ENCODE measurements at places on chromosomes 3 and 15.

DNA sequence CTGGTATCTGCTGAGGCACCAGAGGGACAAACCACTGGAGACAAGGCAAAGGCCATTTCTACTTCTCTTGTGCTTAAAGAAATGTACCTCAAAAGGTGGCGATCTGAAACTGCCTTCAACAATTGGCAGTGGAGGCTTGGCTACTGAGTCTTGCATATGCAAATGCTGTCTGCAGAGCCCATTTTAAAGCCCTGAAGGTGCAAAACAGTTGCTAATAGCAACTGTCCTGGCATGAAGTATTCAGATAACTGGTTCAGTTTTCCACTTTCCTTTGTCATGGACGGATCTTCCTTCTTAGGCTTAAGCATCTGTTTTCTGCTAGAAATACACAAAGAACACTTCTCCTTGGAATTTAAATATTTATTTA is 71.4 kb upstream of the PSMD6 start:
- no peak for DNase-seq

GRCh38 chr15:67117370-67117769 is 52.0 kb downstream of the SMAD3 start:
- DNase-seq = no peak

GRCh38 chr3:45761831-45762230 is 34.5 kb downstream of the SLC6A20 start:
- DNase-seq = no peak

GRCh38 chr3:71031181-71031580 is 552.3 kb downstream of the FOXP1 start:
- DNase-seq = no peak

- peak; percentile 62 for DNase-seq
These were observed 39.6 kb upstream of the TRAK1 start for GRCh38 chr3:42051384-42052131.

GRCh38 chr3:103056542-103056941 is 621.7 kb downstream of the ZPLD1 start:
- DNase-seq = no peak

- DNase-seq = no peak
These were observed 362.7 kb upstream of the ARRDC4 start for GRCh38 chr15:97597801-97598200.

DNA sequence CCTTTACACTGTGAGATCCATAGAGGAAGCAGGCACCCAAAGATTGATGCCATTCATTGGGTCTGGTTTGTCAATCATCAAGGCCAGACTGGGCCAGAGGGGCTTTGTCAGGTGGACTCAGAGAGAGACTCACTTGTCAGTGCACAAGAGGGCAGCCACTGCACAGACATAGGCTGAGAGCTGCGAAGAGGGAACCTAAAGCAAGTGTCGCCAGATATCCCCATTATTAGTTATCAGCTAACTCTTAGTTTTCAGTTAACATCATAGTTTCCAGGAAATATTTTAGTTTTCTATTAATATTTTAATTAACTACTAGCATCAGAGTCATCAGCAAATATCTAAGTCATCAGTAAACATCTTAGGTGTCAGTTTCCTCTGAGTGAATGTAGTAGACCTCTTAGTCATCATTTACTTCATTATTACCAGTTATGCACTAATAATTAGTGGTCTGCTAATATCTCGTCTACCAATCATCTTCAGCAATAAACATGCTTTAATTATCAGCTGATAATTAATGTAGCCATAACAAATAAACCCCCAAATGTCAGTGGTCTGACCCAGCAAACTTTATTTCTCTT is 41.7 kb upstream of the LIMD1 start:
- no peak for DNase-seq

DNA sequence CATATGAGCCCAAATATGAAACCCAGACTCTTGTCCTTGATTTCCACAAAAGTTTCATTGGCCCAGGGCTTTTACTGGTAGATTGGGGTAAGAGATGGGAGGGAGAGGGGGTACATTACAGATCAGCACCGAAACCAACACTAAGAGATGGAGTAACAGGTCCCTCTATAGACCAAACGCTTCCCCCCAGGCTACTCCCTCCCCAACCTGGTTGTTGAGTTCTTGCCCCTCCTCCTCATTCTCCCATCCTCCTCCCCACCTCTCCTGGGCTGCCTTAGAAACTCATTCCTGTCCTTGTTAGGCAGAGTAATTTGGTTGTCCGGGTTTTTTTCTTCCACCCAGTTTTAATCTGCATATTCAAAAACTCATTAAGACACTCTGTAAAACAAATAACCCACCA is 74.1 kb downstream of the MESD start:
- DNase-seq = no peak

DNA sequence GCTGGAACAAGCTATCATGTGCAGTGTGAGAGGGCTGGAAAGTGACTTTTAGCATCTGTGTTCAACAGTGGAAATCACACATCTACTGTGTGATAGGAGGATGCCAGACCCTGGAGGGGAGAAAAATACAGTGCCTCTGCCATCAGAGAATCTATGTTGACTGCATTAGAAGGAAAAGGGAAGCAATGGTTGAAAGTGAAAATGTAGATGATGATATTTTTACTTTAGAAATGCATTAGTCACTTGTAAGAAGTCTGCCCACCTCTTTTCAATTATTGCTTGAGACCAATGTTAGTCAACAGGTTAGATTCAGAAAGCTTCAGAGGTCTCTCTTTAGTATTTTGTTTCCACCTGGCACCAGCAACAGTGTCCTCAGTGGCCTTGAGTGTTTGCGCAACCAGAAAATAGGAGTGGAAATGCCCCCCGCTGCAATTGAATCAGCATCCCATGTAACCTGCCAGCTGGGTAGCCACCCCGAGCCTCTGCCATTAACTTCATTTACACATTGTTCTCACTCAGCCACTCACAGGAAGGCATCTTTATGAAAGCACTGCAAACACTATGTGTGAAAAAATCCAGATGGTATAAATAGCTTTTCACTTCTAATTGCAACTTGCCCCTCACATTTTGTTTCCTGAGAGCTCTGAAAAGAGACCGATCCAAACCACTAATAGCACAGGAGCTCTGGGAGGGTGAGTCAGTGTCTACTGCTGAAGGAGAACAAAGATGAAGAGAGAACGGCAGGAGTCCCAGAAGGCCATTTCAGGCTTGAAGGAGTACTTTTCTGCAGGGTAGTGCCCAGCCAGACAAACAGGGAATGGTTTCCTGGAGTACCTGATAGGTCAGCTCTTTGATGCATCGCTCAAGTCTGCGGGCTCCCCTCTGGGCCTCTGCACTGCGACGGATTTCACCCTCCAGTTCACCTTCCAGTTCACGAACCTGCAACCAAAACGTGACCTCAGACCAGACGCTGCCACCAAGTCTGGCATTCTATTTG is 92.1 kb downstream of the HHLA2 start:
- DNase-seq = peak; percentile 38

GRCh38 chr3:137469263-137469662 is 294.9 kb upstream of the SOX14 start:
- no peak for DNase-seq

DNA sequence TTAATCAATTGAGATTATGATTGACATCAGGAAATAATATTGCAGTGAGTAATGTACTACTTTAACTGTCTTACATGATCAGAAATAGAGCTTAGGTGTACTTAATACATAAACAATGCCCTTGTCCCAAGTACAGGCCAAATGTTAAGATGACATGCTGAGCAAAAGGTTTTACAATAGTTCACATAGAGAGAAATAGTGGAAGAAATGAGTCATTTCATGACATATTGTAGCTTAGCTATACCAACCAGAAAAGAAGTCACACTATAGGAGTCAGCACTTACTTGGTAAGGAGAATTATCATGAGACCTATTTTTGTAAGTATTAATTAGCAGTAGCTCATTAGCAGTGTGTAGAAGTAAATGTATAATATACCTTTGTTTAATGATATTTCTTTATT is 96.4 kb upstream of the NANOGP8 start:
- no peak for DNase-seq

DNA sequence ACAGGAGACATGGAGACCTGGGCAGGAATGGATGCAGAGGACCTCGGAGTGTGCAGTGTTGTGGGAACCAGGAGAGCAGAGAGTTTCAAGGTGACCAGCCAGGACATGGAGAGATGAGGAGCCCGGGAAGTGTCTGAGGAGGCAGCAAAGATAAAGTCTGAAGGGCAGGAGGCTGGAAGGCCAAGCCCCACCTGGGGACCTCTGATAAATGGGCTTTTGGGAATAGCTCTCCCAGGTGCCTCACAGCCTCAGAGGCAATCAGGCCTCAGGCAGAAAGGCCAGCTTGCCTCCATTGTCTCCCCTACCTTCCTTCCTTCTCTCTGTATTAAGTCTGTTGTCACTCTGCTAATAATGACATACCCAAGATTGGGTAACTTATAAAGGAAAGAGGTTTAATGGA is 97.5 kb upstream of the TPM1 start:
- no peak for DNase-seq

DNA sequence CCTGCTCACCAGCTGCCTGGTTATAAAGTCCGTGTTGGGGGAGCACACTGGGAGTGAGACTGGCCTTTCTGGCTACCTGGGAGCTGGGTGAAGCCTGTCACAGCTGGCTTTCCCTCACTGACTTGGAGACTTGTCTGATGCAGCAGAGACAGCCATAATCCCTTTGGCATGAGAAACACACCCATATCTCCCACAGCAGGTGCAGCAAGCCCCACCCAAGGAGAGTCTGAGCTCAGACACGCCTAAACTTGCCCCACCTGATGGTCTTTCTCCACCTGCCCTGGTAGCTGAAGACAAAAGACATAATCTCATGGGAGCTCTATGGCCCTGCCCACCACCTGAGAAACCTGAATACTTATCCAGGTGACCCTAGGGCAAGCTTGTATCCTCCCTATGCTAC is 54.8 kb downstream of the NMD3 start:
- DNase-seq = no peak

DNA sequence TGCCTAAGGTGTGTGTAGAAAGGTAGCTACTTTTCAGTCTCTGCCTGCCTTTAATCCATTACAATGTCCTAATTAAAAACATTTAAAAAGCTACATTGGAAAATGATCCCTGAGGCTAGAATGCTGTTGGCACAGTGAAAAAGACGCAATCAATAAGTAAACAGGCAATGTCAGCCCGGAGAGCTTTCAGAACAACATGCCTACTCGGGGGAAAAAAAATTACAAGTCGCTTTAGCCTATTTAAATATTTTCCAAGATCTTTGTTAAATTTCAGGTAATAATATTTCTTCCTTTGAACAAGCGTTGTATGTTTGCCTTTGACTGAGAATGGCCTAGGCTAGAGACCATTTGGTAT is 46.6 kb upstream of the CD47 start:
- DNase-seq = no peak

DNA sequence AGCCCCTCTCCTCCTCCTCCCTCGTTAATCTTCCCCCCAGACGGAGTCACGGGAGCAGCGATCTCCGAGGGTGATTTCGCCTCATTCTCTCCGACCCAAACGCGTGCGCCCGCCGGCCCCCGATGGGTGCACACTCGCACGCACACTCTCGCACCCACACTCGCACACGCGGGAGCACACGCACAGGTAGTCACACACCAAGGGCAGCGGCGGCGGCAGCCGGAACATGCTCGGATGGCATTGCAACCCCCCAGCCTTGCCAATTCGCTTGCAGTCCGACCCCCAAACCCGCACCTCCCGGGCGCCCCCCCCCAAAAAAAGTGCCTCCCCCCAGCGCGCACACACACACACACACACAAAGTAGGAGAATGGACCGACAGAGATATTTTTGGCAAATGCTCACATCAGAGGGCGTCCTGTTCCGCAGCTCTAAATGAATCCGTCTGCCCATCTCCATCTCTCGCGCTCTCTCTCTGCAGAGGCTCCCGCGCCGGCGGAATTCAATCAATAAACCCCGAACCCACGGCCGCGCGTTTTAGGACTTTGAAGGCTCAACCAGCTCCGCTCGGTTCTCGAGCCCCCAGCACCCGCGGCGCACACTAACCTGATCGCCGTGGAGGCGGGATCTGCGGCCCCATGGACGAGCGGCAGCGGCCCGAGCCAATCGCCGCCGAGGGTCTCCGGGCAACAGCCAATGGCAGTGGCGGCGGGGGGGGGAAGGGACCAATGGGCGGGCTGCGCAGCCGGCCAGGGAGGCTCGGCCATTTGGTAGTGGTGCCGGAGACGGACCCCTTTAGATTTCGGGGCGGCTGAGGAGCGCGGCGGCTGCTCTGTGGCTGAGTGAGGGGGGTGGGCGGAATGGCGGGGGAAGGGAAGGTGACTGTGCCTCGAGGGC is at the start of gene ANP32A:
ANP32A (minus strand) TSS at position 601 of the 895 bp plus-strand sequence; CDS start at position 457, 144 bp downstream.
- DNase-seq = peak; percentile 98

- no peak for DNase-seq
These were observed 14.4 kb upstream of the ALDH1L1 start for GRCh38 chr3:126194713-126195305.

DNA sequence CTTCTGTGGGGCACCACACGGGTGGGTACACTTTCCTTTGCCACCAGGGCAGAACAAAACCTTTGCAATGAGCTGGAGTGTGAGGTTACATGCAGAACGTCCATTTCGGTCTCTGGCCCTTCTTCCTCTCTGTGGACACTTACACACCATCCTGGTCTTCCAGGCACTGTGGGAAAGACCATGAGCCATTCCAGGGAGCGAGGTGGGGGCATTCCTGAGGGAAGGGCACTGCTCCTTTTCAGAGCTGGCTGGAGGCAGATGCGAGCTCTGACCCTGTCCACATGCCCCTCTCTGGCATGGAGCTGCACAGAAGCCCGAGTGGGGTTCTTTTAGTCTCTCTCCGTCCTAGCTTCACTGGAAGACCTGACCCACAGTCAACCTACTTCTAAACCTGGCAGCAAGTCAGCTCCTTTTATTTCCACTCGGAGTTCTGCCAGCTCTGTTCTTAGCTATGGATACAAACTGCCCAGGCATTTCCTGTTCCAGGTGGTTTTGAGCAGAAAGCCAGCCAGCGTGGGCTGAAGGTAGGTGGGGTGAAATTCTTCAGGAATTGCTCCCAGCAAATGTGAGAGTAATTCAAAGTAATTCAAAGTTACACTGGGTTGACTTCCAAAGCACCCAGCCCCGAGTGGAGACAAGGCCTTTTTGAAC is 281.4 kb downstream of the ADAMTS17 start:
- no peak for DNase-seq

GRCh38 chr3:160921020-160921635 is 165.1 kb downstream of the PPM1L start:
- peak; percentile 70 for DNase-seq

GRCh38 chr3:194014756-194015155 is 121.2 kb upstream of the HES1 start:
- DNase-seq = no peak

Data from Karpas-422 (cell line).